Colonic mucosa (tissue), 4 donors: ENCODE measurements at places on chromosomes 6 and 20. TPM values are rescaled to one million over a fixed set of nuclear protein-coding genes. Genes with fewer than 3 reads are reported as not detected.

DNA sequence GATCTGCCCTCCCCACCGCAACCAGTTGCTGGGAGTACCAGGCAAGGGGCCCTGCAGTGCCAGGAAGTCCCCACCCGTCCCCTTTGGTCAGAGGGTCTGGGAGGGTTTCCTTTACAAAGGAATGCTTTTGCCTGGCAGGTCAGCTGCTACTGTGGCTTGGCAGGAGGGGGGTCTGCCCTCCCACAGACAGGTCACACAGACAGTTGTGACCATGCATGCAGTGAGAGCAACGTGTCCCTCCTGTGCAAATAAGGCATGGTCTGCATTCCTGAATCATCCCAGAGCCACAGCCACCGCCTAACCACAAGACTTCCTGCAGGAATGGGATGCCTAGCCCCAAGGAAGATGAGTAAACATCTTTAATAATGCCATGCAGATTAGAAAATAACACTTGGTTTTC lies 439 bp upstream of the F13A1 start:
- DNase-seq: no peak

DNA sequence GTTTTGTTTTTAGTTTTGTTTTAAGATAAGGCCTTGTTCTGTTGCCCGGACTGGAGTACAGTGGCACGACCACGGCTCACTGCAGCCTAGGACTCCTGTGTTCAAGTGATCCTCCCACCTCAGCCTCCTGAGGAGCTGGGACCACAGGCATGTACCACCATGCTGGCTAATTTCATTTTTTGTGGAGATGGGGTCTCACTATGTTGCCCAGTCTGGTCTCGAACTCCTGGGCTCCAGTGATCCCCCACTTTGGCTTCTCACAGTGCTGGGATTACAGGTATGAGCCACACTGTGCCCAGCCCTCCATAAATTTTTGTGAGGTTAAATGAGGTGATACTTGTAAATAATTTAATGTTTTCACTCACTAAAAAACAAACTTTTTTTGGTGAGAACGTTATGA lies 76.6 kb downstream of the ARID1B start:
- DNase-seq: no peak

DNA sequence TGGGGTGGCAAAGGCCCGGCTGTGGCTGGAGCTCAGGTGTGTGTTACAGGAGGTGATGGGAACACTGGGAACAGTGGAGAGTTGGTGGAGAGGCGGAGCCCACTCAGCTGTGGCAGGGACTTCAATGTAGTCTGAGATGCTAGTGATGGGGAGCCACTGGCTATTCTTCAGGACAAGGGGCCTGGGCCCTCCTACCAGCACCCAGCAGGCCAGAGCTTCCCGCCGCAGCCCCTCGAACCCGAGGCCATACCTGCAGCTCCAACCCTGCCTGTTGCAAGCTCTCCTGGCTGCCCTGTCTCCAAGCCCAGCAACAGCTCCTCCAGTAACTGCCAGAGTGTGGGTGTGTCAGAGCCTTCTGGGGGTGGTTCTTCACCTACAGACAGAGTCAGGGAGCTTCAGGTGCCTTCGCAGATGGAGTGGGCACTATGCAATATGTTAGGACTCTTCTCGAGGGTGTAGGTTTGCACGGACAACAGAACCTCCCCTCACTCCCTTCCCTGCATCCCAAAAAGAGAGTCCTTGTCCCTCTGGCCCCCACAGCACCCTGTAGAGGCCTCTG lies 146.2 kb upstream of the MLN start:
- peak; percentile 36 for DNase-seq

- DNase-seq: no peak
Measured at GRCh38 chr6:157985378-157986155, 3.9 kb downstream of the SYNJ2 start.

- no peak for DNase-seq
Measured at GRCh38 chr20:21156266-21156665, 30.4 kb downstream of the KIZ start.

GRCh38 chr6:35304299-35304698 lies 6.7 kb downstream of the DEF6 start:
- DNase-seq: no peak

- no peak for DNase-seq
Measured at GRCh38 chr6:36731622-36732310, 34.1 kb downstream of the RAB44 start.

GRCh38 chr20:824490-824889 lies 9.0 kb upstream of the FAM110A start:
- DNase-seq: no peak

KIF16B gene
- total RNA-seq: 41.6 TPM

GRM1 gene
- 0.11 TPM for total RNA-seq
